Osteocyte (in vitro differentiated cells): ENCODE measurements at places on chromosomes 7 and 10. TPM values are rescaled to one million over a fixed set of nuclear protein-coding genes. Genes with fewer than 3 reads are reported as not detected.

VAX1 gene
- 3.2 and 4.0 TPM in 2 replicates for total RNA-seq

PLXNA4 gene
- 56.2 and 59.0 TPM in 2 replicates for total RNA-seq

GRCh38 chr7:24660546-24660945, 87.3 kb downstream of the PALS2 start:
- DNase-seq = no peak

MICU1 gene
- total RNA-seq = 58.9 and 66.3 TPM in 2 replicates

GRCh38 chr10:62981096-62981495, 152.0 kb upstream of the NRBF2 start:
- no peak for DNase-seq

- DNase-seq = peak; percentile 17
These were observed 2.2 kb upstream of the VSTM4 start for GRCh38 chr10:49117376-49118070.

- no peak for DNase-seq
These were observed 45.9 kb downstream of the COL1A2 start for GRCh38 chr7:94440451-94441039.

DNA sequence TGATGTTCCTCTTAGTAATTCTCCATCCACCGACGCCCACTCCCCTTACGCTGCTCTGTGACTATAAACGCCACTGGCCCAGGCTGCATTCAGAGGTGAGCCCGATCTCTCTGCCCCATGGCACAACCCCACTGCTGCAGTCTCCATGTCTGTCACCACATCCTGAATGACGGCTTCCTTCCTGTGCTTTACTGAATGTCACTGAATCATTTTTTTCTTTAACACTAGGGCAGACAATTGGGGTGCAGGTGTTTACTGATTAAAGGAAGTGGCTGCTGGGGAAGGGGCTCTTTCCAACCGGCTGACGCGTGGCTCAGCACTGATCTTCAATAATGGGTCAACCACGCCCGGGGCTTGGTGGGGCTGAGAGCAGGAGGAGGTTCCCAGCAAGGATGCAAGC, 208.3 kb downstream of the USP6NL start:
- DNase-seq = no peak

DNA sequence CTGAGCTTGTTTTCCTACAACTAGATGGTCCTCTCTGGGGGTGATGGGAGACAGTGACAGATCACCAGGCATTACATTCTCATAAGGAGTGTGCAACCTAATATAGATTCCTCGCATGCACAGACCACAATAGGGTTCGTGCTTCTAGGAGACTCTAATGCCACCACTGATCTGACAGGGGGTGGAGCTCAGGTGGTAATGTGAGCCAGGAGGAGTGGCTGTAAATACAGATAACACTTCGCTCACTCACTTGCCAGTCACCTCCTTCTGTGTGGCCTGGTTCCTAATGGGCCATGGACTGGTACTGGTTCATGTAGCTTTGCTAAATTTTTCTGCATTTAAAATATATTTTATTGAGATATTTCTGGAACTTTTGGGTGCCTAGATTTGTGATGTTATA, 202.3 kb upstream of the ZNF32 start:
- DNase-seq = no peak

DNA sequence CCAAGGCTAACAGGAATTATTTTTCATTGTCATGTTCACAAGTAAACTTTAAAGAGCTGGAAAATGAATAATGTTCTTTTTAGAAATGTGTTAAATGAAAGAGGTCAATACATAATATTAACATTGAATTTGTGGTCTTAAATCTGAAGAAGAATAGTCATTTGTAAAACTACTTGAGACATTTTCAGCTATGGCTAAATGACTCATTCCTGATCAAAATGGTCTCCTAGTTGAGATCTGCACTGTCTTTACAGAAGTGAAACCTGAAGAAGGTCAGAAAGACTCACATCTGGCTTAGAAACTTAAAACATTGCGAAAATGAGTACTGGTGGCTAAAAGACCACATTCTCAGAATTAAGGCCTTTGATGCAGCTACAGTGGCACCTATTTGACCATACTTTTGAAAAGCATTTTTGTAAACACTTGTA, 5.9 kb downstream of the PIK3CG start:
- no peak for DNase-seq

NEURL1 gene
- total RNA-seq = 1.0 and 2.5 TPM in 2 replicates

- DNase-seq = no peak
These were observed at the start of gene NKX6-2 for GRCh38 chr10:132785723-132786475. NKX6-2 (minus strand) TSS chr10:132786147; CDS start chr10:132785948, 199 bp downstream.

- DNase-seq = no peak
These were observed 423.8 kb downstream of the ARL4A start for GRCh38 chr7:13111230-13111629.

DNA sequence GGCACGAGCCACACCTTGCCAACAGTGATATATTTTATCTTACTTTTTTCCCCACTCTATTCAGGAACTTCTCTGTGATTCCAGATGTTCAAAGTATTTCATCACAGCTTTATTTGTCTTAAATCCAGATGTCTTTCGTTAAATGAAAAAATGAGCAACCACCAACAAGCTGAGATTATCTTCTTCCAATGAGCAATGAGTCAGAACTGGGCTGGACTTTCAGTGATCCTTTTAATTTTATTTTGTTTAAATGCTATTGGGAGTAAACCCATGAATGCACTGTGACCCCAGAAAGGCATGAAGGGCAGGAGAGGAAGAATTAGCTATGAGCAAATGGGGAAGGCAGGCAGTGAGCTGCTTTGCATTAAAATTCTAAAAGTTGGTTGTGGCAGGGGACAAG, 77.6 kb upstream of the IMMP2L start:
- no peak for DNase-seq

GRCh38 chr10:132266594-132267161, 41.1 kb downstream of the STK32C start:
- no peak for DNase-seq

ZNF33A gene
- total RNA-seq = 21.3 and 22.7 TPM in 2 replicates

COL17A1 gene
- total RNA-seq = not detected in 2 replicates

DNA sequence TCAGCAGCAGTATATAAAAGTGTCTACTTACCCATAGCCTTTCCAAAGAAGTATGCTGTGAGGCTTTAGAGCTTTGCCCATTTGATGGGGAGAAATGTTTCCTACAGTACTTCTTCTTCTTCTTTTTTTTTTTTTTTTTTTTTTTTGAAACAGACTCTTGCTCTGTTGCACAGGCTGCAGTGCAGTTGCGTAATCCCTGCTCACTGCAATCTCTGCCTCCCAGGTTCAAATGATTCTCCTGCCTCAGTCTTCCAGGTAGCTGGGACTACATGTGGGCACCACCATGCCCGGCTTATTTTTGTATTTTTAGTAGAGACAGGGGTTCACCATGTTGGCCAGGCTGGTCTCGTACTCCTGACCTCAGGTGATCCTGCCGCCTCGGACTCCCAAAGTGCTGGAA, 101.7 kb upstream of the TMEM26 start:
- DNase-seq = no peak

GRCh38 chr7:100799037-100799896, 28.1 kb downstream of the EPHB4 start:
- DNase-seq = no peak

FGFR2 gene
- 8.0 and 10.3 TPM in 2 replicates for total RNA-seq

GRCh38 chr7:18338910-18339523, 156.5 kb upstream of the HDAC9 start:
- DNase-seq = no peak

- no peak for DNase-seq
These were observed 37.8 kb downstream of the PDLIM1 start for GRCh38 chr10:95253007-95253406.

GRCh38 chr7:96287132-96287531, 34.8 kb downstream of the SLC25A13 start:
- DNase-seq = no peak

CNTNAP2 gene
- total RNA-seq = 0.76 and 1.4 TPM in 2 replicates

- DNase-seq = peak; percentile 63
These were observed 14.2 kb upstream of the TMEM254 start for GRCh38 chr10:80064120-80064886.

GRCh38 chr7:32108651-32109050, 38.4 kb upstream of the PDE1C start:
- DNase-seq = no peak

DNA sequence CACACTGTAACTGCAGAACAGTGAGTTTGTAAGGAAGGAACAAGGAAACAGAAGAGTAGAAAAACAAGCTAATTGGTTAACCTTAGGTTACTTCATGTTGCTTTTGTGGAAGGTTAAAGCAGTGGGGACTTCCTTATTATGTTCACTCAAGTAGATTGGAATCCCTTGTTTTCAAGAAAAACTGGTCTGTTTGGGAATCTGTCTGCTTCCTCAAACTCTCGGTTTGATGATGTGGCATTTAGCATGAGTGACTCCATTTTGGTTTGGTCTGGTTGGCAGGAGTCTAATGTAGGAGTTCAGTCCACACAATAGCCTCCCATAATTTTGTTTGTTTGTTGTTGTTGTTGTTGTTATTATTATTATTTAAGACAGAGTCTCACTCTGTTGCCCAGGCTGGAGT, 3.8 kb upstream of the TRIM56 start:
- DNase-seq = no peak
